ENCODE measurements at places on chromosomes 13 and 19. TPM values are rescaled to one million over a fixed set of nuclear protein-coding genes. Genes with fewer than 3 reads are reported as not detected.

DNA sequence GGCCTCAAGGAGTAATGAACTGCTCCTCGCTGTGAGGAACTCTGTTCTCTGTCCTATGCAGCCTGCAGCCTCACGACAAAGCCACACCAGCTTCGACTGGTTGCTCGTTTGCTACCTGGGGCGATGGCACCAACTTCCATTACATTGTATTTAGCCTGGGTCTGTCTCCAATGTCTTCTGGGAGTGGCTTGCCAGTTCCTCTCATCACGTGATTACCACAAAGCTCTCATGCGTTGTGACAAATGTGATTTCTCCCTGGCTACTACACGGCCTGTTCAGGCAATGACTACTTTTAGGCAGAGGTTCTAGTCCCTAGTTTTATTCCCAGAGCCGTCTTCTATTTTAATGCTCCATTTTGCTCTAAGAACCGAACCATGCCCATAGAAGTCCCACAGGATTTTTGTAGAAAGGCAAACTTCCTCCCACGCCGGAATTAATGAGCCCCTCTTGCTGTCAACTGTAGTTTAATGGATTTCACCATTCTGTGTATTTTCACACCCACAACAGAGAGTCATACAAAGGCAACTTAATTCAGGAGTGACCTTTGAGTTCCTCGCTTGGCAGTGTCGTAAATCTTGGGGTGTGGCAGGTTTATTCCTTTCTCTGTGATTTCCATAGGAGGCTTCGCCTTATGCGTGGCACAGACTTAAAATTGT, 351.9 kb downstream of the EFNB2 start:
- DNase-seq, result no peak

- DNase-seq, result no peak
Measured at GRCh38 chr13:44692173-44692713, 116.1 kb upstream of the TSC22D1 start.

GRCh38 chr13:106433066-106433465, 102.4 kb downstream of the EFNB2 start:
- no peak for DNase-seq

- no peak for DNase-seq
Measured at GRCh38 chr13:58032676-58033460, 401.3 kb downstream of the PCDH17 start.

DNA sequence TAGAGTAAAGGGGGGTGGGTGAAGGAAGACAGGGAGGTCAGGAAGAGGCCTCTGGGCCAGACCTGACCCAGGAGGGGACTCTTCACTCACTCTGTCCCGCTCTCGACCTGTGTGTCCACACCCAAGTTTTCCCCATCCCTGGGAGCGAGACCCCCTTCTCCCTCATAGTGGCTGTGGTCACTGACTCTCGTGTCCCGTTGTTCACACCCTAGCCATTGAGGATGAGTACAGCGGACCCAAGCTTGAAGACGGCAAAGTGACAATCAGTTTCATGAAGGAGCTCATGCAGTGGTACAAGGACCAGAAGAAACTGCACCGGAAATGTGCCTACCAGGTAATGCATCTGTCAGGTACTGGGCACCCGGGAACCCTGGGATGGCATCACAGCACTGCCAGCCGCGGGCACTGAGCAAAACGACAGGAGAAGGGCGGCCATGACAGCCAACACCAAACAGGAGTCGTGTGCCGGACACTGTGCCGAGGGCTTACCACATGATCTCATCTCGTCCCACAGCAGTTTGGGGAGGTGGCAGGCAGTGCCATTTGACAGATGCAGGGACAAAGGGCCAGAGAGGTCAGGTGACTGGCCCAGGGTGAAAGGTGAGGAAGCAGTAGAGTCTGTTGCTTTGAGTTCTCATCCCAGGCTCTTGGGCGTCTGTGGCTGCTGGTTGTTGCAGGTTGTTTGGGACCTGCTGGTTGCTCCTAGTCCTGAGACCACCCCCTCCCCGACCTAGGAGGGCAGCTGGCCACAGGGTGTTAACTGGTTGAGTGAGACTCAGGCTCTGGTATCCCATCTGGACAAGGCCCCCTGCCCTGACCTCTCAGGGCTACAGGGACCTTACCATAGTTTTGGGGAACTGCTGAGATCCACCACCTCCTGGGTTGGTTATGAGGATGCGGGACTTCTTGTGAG, 29.6 kb downstream of the PPP5C start:
- no peak for DNase-seq

- no peak for DNase-seq
Measured at GRCh38 chr19:12841094-12841493, 2.8 kb downstream of the MAST1 start.

- DNase-seq, result peak; percentile 46
Measured at GRCh38 chr13:76994281-76994680, 2.4 kb downstream of the CLN5 start.

DNA sequence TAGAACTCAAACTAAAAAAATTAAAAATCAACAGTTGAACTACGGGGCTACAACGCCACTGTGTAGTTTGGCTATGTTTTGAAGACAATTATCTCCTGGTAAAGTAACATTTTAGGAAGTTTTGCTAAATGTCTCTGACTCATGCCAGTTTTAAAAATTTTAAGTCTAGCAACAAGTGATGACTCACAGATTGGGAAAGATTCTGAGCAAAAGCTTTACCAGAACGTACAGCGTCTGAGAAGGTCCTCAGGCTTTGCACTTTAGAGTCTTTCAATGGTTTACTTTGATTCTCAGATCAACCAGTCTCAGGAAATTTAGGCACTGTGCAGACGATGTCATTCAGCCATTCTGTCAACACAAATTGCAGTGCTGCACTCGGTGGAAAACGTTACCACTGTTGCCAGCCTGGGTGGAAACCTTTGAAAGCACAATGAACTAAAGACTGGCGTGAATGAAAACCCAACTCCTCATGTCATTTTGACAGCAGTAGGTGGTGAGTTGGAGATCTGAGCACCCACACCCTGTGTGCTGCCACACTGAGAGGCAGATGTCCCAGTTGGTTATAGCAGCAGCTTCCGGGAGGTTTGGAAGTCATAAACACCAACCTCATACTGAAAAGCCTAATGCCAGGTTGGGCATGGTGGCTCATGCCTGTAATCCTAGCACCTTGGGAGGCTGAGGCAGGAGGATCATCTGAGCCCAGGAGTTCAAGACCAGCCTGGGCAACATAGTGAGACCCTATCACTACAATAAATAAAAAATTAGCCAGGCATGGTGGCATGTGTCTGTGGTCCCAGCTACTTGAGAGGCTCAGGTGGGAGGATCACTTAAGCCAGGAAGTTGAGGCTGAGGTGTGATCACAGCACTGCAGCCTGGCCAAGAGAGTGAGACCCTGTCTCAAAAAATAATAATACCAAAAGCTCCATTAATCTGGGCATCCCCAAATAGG, 6.3 kb upstream of the WTIP start:
- peak; percentile 7 for DNase-seq

DNA sequence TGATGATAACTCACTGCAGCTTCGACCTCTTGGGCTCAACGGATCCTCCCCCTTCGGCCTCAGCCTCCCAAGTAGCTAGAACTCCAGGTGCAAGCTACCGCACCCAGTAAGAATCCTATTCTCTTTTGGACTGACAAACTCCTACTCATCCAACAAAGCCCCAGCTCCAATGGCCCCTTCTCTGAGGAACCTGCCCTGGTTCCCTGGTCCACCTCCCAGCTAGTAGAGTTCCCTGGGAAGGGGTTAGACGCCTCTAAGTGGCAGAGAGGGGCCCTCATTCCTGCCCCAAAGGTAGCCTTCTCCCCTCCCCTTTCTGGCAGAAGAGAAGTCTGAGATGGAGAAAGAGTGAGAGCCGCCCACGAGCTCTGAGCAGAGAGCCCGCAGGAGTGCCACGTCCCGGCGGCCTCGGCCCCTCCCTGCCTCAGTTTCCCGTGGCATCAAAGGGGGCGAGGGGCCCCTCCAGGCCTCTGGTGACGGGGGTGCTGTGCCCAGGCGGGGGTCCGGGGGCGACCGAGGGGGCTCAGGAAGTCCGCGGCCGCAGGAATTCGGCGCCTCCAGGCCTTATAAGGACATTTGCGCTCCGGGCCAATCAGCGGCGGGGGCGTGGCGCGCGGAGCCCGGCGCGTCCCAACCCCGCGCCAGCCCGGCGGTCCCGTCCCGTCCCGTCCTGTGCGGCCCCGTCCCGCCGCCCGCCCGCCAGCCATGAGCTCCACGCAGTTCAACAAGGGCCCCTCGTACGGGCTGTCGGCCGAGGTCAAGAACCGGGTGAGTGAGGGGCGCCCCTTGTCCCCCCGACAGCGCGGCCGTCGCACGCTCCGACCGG, at the start of gene CNN2:
Gene CNN2, plus strand, starts transcription at position 649 of the 823 bp plus-strand sequence. Its CDS starts 54 bp downstream, at position 703.
- no peak for DNase-seq

DNA sequence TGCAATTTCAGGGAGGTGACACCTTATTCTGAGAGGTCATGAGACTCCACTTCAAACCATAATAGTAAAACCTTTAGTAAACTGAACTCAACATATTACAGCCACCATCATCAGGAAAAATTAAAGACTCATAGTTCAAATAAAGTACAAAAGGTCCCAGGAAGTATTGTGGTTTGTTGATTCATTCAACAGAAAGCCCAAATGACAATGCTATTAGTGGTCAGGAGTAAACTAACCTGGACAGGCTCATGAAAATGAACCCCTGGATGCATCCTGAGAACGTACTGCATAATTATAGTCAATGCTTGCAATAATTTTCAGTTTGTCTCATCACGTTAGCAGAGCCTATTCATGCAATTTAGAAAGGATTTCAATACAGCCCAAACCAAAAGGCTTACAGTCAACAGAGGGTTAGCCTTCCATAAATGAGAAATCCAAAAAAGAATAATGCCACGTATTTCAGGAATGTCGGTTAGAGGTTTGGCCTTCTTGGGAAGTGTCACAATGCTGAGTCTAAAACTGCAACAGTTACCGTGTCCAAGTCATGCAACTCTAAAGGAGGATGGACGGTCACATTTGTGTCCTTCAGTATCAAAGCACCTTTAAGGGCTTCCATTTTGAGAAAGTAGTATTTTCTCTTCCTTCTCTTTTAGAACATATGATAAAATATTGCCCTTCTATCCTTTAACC, 280.8 kb downstream of the ABCC4 start:
- DNase-seq, result no peak

Gene WDR88
- not detected for polyA plus RNA-seq

DNA sequence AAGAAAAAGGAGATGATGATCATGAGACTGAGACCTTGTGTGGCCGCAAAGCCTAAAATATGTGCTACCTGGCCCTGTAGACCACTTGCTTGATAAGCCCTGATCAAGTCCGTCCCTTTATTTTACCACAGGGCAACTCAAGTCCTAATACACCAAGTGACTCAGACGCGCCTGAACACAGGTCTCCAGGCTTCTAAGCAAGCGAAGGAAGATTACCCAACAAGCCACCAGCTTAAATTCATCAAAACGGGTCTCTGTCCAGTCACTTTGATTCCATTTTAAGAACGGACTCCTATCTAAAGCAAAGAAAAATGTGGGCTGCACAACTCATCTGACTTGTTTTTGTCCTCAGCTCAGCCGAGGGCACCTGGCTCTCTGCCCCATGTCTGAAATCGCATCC, 26.8 kb downstream of the SLC7A1 start:
- no peak for DNase-seq

DNA sequence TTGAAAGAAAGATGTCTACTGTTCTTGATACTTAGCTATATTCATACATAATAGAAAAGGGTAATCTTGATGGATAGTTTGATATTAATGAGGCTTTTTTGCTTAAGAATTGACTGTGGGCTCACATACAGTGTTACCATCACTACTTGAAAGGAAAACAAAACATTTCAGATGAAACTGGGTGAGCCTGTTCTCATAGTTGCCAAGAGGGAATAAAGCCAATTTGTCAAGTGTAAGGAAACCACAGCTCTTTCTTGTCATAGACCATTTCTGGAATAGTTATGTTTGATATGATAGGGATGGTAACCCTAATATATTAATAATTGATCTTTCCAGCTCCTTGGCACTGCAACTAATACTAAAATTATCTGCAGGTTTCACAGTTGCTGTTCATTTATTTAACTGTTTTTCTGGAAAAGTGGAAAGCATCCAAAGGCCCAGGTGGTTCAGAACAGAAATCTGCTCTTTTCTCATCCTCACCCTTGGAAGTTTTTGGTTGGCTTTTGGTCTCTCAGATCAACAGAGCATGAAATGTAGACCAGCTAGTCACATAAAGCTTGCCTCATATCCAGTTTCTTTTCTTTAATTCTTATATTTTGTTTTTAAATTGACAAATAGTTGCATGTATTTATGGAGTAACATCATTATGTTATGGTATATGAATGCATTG, 43.2 kb downstream of the ARHGEF7 start:
- no peak for DNase-seq

- DNase-seq, result no peak
Measured at GRCh38 chr13:34942732-34943435, 814 bp downstream of the NBEA start.

Gene PSPN
- polyA plus RNA-seq, result 0.50 TPM

GRCh38 chr13:107642831-107643230, 572.5 kb downstream of the LIG4 start:
- DNase-seq, result no peak

- DNase-seq, result no peak
Measured at GRCh38 chr19:46614114-46614722, 10.7 kb downstream of the PTGIR start.

Gene ZIK1
- 3.5 TPM for polyA plus RNA-seq

- no peak for DNase-seq
Measured at GRCh38 chr19:33622809-33623511, 1.2 kb downstream of the CHST8 start.

Gene SMAD9
- 0.10 TPM for polyA plus RNA-seq

GRCh38 chr13:106184790-106185189, 350.7 kb downstream of the EFNB2 start:
- DNase-seq, result no peak

GRCh38 chr19:35816846-35817245, 4.2 kb upstream of the PRODH2 start:
- no peak for DNase-seq

- no peak for DNase-seq
Measured at GRCh38 chr13:84187626-84188025, 305.4 kb upstream of the SLITRK1 start.

Gene CD22
- polyA plus RNA-seq, result 0.06 TPM

Gene ZNF154
- 2.8 TPM for polyA plus RNA-seq

- no peak for DNase-seq
Measured at GRCh38 chr19:28927456-28927855, 285.5 kb downstream of the UQCRFS1 start.

DNA sequence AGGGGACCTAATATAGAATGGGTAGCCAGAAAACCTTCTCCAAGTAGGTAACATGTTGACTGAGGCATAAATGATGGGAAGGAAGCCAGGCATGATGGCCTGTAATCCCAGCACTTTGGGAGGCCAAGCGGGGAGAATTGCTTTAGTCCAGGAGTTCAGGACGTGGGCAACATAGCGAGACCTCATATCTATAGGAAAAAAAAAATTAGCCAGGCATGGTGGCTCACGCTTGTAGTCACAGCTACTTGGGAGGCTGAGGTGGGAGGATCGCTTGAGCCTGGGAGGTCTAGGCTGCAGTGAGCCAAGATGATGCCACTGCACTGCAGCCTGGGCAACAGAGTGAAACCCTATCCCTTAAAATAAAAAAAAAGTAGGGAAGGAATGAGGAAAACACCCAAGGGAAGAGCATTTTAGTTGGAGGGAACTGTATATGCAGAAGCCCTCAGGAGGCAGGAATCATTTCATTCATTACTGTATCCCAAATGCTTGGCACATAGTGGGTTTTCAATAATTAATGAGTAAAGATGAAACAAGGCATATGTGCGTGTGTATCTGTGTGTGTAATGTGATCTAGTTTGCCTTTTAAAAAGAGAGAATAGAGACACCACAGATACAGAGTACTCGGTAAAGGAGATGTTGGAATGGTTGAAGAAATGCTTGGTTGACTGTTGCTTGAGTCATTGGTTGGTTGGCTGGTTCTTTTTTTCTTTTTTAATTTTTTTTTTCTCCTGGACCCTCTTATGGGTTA, 2.2 kb upstream of the NUP62 start:
- no peak for DNase-seq

Gene ICAM4
- polyA plus RNA-seq, result 0.25 TPM

- DNase-seq, result no peak
Measured at GRCh38 chr13:114099918-114100445, 32.4 kb downstream of the RASA3 start.
